WERI-Rb-1 (cell line): ENCODE measurements at places on chromosomes 2 and 18.

GRCh38 chr2:239251971-239252370, 148.8 kb downstream of the HDAC4 start:
- DNase-seq: no peak

GRCh38 chr18:45957100-45957499, 10.0 kb downstream of the EPG5 start:
- no peak for DNase-seq

DNA sequence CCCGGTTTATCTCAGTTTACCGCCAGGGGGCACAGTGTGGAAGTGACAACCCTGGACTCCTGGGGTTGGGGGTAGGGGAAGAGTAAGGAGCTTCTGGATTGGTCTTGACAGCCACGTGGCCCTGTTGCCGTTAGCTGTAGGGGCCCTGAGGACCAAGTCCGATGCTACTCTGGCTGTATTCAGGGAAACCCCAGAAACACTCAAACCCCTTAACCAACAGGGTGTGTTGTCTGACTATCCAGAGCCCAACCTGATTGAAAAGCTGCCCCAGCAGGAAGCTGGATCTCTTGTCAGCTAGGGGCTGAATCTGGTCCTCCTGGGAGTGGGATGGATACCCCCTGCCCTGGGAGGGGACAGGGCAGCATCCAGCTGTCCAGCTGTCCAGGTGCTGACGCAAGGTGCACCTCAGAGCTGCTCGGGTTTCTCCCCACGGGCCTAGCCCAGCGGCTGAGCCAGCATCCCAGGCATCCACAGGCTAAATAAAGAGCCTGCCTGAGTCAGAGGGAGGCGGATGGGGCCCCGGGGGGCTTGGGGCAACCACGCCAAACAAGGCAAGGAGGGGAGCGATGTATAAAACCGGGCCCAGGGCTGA, 3.1 kb upstream of the GMPPA start:
- peak; percentile 90 for DNase-seq

DNA sequence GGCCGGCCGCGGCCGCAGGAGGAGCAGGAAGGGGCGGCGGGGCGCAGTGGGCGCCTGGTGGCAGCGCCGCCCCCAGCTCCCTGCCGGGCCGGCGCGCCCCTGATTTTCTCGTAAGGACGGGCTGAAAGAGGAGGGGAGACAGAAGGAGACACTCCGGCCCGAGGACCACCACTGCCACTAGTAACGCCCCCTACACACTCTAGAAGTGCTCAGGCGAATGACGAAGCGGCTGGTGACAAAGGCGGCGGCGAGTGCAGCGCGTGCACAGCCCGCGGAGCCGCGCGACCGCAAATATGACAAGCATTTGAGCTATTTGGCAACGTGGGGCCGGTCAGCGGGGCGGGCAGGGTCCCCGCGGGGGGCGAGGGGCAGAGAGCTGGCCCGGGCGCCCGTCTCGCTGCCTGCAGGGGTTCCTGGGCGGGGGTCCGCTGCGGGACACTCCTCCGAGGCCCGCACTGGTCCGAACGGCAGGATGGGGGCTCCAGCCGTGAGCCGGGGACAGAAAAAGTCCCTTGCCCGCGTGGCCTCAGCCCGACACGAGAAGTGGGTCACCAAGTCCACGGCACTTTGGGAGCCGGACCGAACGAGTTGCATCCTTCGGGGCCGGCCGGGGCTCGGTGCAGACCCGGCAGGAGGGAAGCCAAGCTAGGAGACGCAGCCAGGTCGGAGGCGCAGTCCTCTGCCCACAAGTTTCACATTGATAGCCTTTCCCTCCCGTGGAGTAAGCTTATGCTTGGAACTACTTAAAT, 524 bp upstream of the SERTAD2 start:
- DNase-seq: peak; percentile 78

- no peak for DNase-seq
Observed at GRCh38 chr2:225310745-225311144, 88.8 kb upstream of the NYAP2 start.

DNA sequence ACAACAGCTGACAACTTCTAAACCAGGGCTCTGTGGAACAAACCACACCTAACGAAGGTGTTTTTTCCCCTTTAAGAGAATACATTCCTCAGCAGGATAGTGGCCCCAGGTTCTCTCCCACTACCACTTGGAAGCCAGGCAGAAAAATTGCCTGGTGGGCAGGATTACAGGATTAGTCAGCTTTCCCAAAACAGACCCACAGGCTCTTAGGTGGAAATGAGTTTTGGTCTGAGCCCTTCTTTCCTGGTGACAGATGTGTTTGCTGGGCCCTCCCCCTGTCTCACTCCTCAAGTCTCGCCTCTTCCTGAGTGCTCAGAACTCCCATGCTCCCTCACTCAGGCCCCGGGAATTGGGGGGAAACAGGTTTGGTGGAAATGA, 139.4 kb upstream of the HAAO start:
- peak; percentile 80 for DNase-seq

- no peak for DNase-seq
Observed at GRCh38 chr18:48274301-48274700, 134.9 kb downstream of the ZBTB7C start.

DNA sequence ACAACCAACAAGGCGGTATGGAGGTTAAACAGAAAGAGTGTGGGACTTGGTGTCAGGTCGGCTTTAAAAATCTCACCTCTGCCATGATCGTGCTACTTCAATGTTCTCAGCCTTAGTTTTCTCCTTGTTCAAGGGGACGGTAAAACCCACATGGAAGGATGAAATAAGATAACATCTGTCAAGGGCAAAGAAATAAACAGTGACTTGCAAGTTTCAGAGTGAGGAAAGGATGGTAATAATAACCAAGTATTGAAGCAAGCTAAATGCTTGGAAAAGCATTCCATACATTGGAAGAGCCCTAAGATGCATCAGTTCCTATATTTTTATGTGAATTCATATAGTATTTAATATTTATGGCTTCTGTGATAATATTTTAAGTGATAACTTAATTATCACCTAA, 29.8 kb upstream of the LMAN1 start:
- DNase-seq: no peak
